Stimulated activated CD4-positive, alpha-beta T cell treated with anti-CD3 and anti-CD28 coated beads, Interleukin-4, amount 100 ng/mL, for 1 hour (primary cell): ENCODE measurements at places on chromosomes 7 and 10.
A peak's percentile ranks its signal among the peaks of the same experiment; 100 is the strongest.

DNA sequence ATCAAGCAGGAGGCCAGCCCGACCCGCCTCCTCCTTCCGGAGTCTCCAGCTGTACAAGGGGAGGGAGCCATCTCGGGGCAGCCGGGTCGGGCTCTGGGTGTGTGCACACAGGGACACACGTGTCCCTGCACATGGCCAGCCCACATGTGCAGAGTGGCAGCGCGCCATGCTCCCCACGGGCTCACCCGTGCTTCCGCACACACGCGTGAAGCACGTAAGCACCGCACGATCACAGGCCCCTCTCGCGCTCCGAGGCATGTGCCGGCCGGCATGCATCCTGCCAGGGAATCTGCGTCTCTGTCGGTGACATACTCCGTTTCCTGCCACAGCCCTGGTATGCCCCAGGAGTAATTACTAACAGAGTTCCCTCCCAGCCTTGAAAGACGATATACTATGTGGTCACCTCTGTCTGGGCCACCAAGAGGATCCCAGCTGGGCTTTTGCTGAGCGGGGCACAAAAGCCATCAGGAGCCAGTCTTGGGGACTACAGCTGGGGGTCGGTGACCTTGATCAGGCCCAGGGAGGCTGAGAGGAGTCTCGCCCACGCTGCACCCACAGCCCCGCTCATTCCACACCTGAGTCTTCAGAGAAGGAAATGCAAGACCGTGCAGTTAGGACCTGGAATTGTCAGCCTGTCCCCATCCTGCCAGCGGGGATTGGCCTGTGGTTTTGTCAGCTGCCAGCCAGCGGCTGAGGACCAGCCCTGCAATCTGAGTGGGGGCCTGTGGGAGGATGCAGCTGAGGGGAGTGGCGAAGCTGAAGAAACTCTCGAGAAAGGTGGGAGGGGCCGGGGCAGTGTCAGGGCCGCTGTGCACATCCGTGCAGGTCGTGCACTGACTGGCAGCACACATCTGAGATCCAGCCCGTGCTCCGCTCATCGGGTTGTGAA lies 11.0 kb upstream of the LFNG start:
- peak; percentile 67 for DNase-seq

DNA sequence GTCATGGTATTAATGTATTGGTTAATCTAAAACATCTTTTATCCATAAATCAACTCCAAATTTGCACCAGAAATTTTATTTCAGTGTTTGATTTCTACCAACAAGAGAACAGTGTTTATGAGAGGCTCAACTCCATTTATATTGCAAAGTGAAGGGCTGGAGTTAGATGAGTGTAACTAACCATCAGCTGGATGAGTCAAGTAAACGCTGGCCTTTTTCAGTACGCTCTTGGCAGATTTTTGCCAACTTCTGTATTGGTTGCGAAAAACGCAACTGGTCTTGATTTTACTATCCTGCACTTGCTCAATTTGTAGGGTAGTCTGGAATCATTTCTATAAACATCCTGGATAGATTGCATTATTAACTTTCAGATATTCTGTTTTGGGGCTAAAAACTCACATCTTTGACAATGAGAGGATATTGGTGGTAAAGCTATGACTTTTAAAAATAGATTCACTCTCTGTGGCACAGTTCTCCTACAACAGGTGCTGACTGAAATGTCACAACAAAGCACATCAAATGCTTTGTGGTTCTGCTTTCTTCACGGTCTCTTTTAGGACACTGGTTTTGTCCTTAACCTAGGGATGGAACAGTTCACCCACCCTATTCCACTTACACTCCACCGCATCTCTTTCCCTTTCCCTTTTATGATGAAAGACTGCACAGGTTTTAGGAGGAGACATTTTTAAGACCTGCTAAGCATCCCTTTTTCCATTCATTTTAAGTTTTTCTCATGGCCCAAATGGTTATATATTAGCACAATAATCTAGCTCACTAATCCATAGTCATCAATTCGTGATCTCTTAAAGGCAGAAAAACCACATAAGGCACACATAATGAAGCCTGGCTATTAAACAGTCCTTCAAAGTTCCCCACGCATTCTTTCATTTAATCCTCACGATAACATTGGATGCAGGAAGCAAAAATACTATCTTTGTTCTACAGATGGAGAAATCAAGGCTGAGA lies 12.8 kb downstream of the CACNA2D1 start:
- DNase-seq: no peak

GRCh38 chr7:67423065-67423464 lies 426.4 kb downstream of the TYW1 start:
- DNase-seq: no peak

- DNase-seq: no peak
These were observed 16.3 kb downstream of the MTPN start for GRCh38 chr7:135960709-135961451.

GRCh38 chr10:30160271-30160982 lies 101.0 kb upstream of the JCAD start:
- no peak for DNase-seq

GRCh38 chr10:99913831-99914235 lies 95.9 kb downstream of the DNMBP start:
- DNase-seq: no peak

GRCh38 chr7:12802070-12802469 lies 114.6 kb downstream of the ARL4A start:
- no peak for DNase-seq

- DNase-seq: peak; percentile 35
These were observed 3.2 kb downstream of the ZNF316 start for GRCh38 chr7:6640246-6640721.

GRCh38 chr10:26410356-26410755 lies 27.8 kb upstream of the APBB1IP start:
- no peak for DNase-seq

GRCh38 chr7:100942045-100942774 lies 7.1 kb upstream of the MUC3A start:
- DNase-seq: no peak
